Thyroid gland (tissue), 4 donors: ENCODE measurements at places on chromosomes 11 and 22.

DNA sequence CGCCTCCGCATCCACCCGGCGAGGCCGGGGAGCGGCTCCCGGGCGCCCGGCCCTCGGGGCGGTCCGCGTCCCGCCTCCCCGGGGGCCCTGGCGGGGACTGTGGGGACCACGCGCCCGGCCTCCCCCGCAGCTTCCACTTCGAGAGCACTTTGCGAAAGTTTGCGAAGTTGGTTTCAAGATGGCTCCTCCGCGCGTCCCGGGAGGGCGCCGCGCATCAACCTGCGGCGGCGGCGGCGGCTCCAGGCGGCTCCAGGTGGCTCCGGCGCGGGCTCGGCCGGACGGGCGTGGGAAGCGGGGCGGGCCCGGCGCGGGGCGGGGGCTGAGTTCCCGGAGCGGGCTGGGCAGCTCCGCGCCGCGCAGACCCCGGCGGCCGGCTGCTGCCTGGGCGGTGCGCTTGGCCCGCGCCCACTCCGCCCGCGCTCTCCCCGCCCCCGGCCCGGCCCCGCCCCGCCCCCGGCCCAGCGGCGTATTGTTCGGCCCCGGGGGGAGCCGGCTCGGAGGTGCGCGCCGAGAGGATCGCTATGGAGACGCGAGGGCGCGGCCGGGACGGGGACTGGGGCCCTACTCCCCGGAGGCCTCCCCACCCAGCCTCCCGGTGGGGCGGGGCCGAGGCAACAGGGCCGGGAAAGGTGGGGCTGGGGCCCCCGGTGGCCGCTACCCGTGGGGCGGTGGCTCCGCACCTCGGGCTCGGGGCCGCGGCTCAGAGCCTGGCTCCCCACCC lies at the start of gene CELSR1:
Gene CELSR1 (minus strand): TSS at position 396 of the 721 bp plus-strand sequence. CDS start 450 bp downstream, outside the sequence.
- DNase-seq, result peak; percentile 56

GRCh38 chr11:44915621-44916020 lies 35.1 kb downstream of the TP53I11 start:
- DNase-seq, result no peak

- DNase-seq, result no peak
Observed at GRCh38 chr11:59403546-59403945, 22.7 kb downstream of the OR5A2 start.

GRCh38 chr11:80188076-80188627 lies 747.3 kb upstream of the TENM4 start:
- DNase-seq, result no peak

- no peak for DNase-seq
Observed at GRCh38 chr11:45523760-45524159, 141.7 kb downstream of the CHST1 start.
